Left colon (tissue), 2 donors: ENCODE measurements at places on chromosomes 6 and 20. TPM values are rescaled to one million over a fixed set of nuclear protein-coding genes. Genes with fewer than 3 reads are reported as not detected.
A peak's percentile ranks its signal among the peaks of the same experiment; 100 is the strongest.

- DNase-seq: no peak
These were observed 220.7 kb downstream of the ARHGAP18 start for GRCh38 chr6:129489215-129489765.

- no peak for DNase-seq
These were observed 385.0 kb downstream of the CD83 start for GRCh38 chr6:14502551-14502950.

DNA sequence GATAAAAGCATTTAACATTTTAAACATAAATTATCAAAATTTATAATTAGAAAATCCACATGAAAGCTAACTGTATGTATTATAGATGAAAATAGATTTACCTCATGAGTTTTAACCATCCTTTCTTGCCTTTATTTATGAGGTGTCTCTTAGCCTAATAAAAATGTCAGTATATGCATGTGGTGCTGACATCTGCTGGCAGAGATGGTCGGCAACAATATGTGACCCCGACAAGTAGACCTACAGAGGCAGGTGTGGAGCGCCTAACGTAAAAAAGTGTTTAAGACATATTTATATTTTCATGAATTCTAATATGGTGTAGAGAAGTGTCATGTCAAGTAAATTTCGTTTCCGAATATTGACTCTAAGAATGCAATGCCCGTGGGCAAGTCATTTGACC lies 149.0 kb upstream of the FUT9 start:
- DNase-seq: peak; percentile 9

DNA sequence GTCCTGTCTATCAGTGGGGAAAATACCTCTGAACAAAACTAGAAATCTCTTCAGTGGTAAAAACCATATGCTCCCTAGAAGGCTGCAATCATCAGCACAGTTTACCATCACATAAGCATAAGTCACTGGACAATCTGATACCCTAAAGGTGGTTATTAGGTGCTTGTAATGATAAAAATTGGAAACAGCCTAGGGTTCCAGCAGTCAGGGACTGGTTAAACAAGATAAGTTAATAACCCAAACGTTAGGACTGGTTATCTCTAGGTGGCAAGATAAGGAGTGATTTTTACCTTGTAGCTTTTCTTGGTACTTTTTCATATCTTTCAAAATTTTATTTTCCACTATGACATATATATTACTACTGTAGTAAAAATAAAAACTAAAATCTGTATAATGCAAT lies 11.0 kb downstream of the ECI2 start:
- no peak for DNase-seq

Gene TRIM40
- 30.7 TPM for total RNA-seq

DNA sequence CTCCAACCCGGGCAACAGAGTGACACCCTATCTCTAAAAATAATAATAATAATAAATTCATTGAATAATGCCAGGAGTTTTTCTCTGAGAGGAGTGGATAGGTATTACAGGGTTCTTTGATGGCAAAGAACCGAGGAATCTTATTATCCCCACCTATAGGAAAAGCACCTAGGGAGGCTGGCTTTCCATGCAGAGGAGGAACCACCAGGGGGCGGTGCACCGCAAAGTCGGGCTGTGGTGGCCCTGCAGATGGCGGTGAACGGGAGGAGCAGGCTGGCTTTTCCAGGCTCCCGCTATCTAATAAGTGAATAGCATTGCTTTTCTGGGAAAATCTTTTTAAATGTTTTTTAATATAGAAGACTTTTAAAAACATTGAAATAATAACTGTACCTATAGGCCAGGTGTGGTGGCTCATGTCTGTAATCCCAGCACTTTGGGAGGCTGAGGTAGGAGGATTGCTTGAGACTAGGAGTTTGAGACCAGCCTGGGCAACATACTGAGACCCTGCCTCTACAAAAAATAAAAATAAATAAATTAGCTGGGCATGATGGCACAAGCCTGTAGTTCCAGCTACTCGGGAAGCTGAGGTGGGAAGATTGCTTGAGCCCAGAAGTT lies 864.2 kb downstream of the KIF16B start:
- peak; percentile 72 for DNase-seq

Gene HCRTR2
- total RNA-seq: not detected

DNA sequence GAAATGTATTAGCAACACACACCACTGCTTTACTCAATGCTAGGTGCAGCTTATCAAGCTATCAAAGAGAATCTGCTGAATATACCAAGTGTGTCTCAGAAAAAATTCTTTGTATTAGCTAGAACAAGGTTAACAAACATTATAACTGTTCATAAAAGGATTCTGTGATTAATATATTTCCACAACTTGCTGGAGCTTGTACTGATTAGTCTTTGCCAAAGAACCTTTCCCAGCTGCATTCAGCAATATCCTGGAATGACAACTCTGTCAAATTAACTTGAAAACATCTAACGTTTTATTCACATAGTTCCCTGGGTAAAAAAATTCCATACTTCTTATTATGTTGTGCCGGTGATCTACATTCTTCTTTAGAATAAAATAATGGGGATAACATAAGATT lies 252.7 kb downstream of the FOXC1 start:
- no peak for DNase-seq

GRCh38 chr6:133551847-133552341 lies 310.7 kb downstream of the EYA4 start:
- no peak for DNase-seq

Gene SNHG17
- 15.8 TPM for total RNA-seq

Gene ANGPT4
- not detected for total RNA-seq

DNA sequence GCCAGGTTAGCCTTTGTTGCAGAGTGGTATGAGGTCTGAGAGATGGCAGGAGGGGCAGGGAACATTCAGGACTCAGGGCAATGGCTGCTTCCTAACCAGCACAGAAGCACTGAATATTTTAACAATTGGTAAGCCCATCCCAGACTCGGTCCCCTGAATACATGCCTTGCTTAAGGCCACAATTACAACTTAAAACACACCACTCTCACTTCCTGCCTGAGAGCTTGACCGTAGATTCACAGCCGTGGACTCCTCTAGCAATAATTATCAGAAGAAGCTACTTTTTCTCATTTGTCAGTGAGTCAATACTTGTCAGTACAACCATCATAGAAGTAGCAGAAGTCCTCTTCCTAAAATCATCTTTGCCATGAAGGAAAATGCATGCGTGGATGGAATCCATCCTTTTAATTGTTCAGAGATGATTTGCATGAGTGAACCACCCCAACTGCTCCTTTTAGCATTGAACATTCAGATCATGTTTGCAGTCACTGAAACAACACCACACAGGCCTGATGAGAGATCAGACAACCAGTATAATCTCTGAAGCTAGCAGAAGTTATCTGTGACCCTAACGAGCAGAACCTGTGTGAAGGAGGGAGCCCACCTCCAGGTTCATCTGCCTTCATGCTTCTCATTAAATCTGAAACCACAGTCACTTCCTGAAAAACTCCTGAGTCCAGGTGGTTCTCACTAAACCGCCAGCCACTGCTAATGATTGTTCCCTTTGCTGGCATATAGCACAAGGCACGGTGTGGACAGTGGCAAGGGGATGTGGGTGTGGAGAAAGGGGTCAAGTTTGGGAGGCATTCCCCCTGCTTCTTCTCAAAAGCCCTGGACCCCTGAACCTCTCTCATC lies 333.9 kb upstream of the CNR1 start:
- DNase-seq: no peak

DNA sequence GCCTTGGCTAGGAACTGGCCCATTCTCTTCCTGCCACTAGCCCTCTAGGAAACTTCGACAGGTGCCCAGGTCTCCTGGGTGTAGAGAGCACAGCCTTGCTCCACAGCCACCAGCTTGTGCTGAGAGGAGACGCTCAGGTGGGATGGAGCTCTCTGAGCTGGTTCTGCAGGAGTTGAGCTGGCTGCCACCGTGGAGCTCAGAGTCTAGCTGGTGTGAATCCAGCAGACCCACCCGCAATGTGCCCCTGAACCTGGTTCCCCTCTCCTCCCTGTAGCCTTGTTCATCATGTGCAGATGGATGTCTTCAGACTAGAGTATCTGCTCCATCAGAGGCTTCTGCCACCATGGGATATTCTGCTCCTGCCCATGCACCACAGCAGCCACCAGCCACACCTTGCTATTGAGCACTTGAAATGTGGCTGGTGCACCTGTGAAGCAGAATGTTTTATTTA lies 222.5 kb downstream of the SYNDIG1 start:
- DNase-seq: no peak

Gene KCNK17
- total RNA-seq: 0.14 TPM
